ENCODE measurements at places on chromosomes 6 and 20. TPM values are rescaled to one million over a fixed set of nuclear protein-coding genes. Genes with fewer than 3 reads are reported as not detected.

The FAM217A gene
- not detected for total RNA-seq

The CD83 gene
- total RNA-seq: 2.3 TPM

The RPS6KA2 gene
- 89.4 TPM for total RNA-seq

The TTK gene
- 0.19 TPM for total RNA-seq
